Stimulated activated CD8-positive, alpha-beta memory T cell treated with anti-CD3 and anti-CD28 coated beads, Interleukin-4, amount 100 ng/mL, for 4 hours (primary cell): ENCODE measurements at places on chromosomes 6 and 20.

GRCh38 chr6:80331522-80331921, 225.1 kb downstream of the BCKDHB start:
- DNase-seq: no peak

GRCh38 chr6:56096946-56097621, 150.3 kb downstream of the COL21A1 start:
- DNase-seq: no peak

- no peak for DNase-seq
Observed at GRCh38 chr6:149864578-149865535, 698 bp upstream of the LRP11 start.

GRCh38 chr20:49285233-49285668, 7.4 kb upstream of the ZNFX1 start:
- no peak for DNase-seq

DNA sequence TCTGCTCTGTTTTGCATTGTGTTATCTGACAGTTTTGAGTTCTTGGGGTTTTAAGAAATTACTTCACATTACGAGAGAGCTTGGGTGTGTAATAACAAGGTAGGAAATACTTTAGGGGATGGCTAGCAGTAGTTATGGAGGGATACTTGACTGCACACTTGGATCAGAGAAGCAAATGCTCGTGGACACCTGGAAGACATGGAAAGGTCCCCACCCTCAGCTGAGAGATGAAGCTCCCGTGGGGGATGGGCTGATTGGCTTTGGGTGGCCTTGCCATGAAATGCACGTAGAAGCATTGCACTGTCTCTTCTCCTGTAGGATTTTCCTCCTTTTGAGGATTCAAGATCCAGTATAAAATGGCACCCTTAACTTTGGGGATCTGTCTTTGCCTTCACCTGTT, 61.5 kb upstream of the UNC93A start:
- no peak for DNase-seq

DNA sequence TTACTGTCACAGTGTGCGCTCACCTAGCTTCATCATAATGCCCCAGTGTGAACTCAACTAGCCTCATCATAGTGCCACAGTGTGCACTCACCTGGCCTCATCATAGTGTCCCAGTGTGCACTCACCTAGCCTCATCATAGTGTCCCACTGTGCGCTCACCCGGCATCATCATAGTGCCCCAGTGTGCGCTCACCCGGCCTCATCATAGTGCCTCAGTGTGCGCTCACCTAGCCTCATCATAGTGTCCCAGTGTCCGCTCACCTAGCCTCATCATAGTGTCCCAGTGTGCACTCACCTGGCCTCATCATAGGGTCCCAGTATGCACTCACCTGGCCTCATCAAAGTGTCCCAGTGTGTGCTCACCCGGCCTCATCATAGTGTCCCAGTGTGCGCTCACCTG, 10.6 kb downstream of the TMEM242 start:
- no peak for DNase-seq

DNA sequence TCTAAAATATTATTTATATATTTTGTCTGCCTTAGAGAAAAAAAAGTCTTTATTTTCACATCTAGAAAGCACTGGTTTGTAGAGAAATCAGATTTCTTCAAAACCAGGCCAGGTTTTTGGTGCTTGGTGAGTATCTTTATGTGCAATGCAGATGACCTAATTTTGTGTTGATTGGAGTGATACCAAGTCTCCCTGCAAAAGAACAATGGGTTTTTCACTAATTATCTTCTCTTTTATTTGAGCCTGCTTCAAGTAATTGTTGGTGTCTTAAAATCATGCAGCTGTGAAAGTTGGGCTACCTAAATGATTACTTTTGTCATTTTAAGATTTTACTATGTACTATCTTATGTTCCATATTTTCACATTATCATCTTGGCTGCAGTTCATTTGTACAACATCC, 874.7 kb downstream of the TFAP2A start:
- DNase-seq: no peak

DNA sequence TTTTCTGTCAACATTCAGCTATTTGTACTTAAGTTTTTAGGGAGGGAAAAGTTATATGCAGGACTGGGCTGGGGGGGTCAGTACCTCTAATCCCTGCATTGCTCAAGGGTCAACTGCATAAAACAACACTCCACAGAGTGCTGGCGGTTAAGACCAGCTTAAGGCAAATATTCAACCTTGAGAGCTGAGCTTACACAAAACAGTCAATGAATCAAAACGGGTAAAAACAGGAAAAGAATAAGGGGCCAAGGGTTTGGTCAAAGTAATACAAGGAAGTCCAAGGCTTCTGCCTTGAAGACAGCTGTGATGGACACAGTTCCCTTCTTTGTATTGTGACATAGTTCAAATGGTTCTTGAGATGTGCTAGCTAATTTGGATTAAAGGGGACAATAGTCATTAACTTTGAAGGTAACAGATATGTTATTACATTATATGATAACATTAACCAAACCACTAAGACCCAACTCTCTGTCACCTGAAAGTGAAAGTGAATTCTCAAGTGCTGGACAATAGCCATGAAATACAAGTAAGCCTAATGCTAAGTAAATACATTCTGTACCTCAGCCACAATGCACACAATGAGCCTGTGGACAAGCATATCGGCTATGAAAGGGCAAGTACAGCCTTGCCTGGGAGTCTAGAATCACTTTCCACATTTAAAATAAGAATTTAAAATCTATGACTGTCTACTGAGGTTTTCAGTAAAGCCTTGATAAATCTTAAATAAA, 106.8 kb downstream of the PDE10A start:
- DNase-seq: no peak

DNA sequence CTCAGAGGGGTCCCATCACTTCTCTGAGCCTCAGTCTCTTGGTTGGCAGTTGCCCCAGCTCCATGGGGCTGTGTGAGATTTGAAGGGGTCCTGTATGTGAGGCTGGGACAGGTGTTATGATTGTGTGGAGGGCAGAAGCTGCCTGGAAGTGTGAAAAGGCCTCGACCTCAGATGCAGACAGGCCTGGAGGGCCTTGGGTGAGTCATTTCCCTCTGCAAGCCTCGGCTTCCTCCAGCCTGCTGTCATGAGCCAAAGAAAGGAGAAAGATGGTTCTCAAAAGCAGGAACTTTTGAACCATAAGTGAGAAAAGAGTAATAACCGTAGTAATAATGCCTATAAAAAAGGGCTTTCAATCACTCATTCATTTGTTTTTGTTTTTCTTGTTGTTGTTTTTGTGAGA, 37.5 kb downstream of the SNAI1 start:
- no peak for DNase-seq
